Glutamatergic neuron (in vitro differentiated cells): ENCODE measurements at places on chromosomes 7 and 10. TPM values are rescaled to one million over a fixed set of nuclear protein-coding genes. Genes with fewer than 3 reads are reported as not detected.

The CPA4 gene
- not detected for total RNA-seq

The KIFBP gene
- total RNA-seq = 45.3 TPM

The INTS15 gene
- 36.9 TPM for total RNA-seq

The PDE6C gene
- not detected for total RNA-seq

The RASSF4 gene
- 137 TPM for total RNA-seq

The OPN4 gene
- not detected for total RNA-seq

The GAD2 gene
- total RNA-seq = not detected

DNA sequence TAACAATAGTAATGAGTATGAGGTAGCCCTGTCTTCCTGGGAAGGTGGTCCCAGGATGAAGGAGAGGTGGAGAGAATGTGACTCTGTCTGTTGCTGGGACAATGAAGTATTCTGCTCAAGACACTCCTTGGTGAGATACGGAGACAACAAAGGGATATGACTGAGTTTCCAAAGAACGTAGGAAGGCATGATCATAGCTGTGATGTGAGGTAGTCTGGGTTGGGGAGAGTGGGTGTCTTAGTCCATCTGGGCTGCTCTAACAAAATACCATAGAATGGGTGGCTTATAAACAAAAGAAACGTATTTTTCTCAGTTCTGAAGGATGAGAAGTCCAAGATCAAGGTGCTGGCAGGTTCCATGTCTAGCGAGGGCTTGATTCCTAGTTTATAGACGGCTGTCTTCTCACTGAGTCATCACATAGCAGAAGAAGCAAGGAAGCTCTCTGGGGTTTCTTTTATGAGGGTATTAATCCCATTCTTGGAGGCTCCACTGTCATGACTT lies 84.9 kb upstream of the RHOBTB1 start:
- no peak overlapping the region for H3K4me3 ChIP-seq
- no peak overlapping the region for H3K27ac ChIP-seq
- peaks cover 3% of the 10 kb centered on the region for H3K4me1 ChIP-seq
- DNase-seq = no peak

- no peak overlapping the region for H3K27ac ChIP-seq
- H3K36me3 ChIP-seq = no peaks in the 10 kb centered on the region
- DNase-seq = no peak
- no peak overlapping the region for H3K4me3 ChIP-seq
Observed at GRCh38 chr10:120819366-120819765, 31.8 kb upstream of the WDR11 start.

DNA sequence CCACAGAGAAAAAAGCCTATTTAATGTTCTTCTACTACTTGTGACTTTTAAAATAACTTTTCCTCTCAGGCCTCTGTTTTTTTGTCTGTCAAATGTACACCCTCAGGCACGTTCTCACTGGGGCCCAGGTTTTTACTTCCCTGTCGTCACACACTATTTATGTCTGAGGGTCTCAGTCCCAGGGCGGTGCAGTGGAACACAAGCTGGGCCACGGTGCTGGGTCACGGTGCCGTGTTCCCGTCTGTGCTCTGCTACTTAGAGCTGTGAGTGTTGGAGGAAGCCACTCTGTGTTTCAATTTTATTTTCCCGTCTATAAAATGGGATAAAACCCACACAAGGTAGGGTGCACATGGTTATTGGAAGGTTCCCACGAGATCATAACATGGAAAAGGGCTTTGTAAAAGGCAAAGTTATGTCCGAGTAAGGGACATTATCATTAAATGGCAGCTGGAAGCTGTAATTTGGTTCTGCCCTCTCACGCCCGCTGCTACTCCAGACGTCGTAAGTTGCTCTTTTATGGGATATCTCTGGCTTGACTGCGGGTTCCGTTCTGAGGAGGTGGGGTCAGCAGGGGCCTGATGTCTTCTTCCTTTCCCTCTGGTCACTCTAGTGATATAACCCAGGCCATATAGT lies 25.2 kb downstream of the ZNF775 start:
- peak overlapping the region; percentile 89 for H3K27ac ChIP-seq
- H3K4me1 ChIP-seq = peaks cover 67% of the 10 kb centered on the region
- H3K36me3 ChIP-seq = peaks cover 3% of the 10 kb centered on the region
- DNase-seq = no peak

DNA sequence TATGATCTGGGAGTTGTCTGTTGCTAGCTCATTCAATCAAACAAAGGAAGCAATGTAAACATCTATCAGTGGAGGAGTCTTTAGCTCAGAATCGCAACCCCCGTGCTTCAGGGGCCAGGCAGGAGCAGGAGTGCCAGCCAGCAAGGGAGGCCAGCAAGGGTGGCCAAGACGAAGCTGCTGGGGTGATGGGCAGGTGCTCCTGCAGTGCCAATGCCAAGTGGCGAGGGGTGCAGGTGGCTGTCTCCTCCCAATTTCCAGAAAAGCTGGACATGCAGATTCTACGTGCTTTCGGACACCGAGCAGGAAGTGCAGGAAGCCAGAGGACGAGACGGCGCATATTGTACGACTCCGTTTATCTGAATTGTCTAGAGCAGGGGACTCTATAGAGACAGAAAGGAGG lies 48.1 kb upstream of the EBF3 start:
- no peak for DNase-seq
- no peaks in the 10 kb centered on the region for H3K36me3 ChIP-seq
- H3K27ac ChIP-seq = no peak overlapping the region
- H3K4me3 ChIP-seq = no peak overlapping the region

GRCh38 chr7:71165708-71166107 lies 33.8 kb downstream of the GALNT17 start:
- H3K27ac ChIP-seq = no peak overlapping the region
- no peaks in the 10 kb centered on the region for H3K36me3 ChIP-seq
- no peaks in the 10 kb centered on the region for H3K27me3 ChIP-seq
- no peak for DNase-seq
- H3K4me1 ChIP-seq = peaks cover 9% of the 10 kb centered on the region

- peaks cover 3% of the 10 kb centered on the region for H3K27me3 ChIP-seq
- no peak overlapping the region for H3K4me3 ChIP-seq
Observed at GRCh38 chr7:159231017-159231416, 86.3 kb upstream of the VIPR2 start.

DNA sequence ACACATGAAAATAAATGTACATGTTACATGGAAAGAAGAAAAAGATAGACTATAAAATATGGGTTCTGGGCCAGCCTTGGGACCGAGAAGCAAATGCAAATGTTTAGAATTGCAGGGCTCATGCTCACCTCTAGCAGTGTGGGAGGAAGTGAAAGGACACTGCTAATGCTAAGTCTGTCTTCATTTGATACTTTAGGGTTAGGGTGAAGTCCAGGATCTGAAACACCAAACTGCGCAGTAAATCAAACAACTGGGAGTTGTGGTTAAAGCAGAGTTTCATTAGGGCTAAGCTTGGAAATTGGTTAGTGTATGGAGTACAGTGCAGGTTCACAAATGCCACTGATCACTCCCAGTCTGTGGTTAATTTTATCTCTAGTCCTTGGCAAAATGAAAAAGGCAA lies 73.2 kb upstream of the PDK4 start:
- H3K27me3 ChIP-seq = no peaks in the 10 kb centered on the region
- H3K4me1 ChIP-seq = peaks cover 5% of the 10 kb centered on the region
- H3K27ac ChIP-seq = no peak overlapping the region
- no peaks in the 10 kb centered on the region for H3K36me3 ChIP-seq

GRCh38 chr10:42973411-42973810 lies 103.5 kb upstream of the RET start:
- no peak overlapping the region for H3K4me3 ChIP-seq
- H3K27ac ChIP-seq = no peak overlapping the region
- H3K4me1 ChIP-seq = peaks cover 4% of the 10 kb centered on the region
- no peak for DNase-seq
- peaks cover 6% of the 10 kb centered on the region for H3K27me3 ChIP-seq
- H3K36me3 ChIP-seq = no peaks in the 10 kb centered on the region
